ENCODE measurements at places on chromosomes 12 and 14.

- DNase-seq = no peak
Observed at GRCh38 chr14:22226381-22226780, 362.6 kb downstream of the DAD1 start.

DNA sequence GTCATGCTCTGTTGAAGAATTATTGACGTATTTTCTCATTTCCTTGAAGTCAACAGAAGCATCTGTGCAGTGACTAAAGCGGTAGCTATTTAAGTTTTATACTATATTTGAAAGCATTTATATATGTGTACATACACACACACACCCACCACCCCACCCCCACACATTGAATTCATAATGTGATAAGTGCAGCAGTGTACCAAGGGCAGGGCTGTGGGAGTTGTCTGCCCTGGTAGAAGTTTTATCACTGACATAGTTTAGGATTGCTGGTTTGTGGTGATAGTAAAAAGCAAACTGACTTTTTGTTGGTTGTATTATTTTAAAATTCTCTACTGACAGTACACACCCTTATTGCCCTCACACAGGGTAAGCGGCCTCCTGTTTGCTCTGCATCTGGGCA, 39.1 kb downstream of the GAS2L3 start:
- no peak for DNase-seq

GRCh38 chr12:31558521-31558920, 32.4 kb downstream of the DENND5B start:
- no peak for DNase-seq

DNA sequence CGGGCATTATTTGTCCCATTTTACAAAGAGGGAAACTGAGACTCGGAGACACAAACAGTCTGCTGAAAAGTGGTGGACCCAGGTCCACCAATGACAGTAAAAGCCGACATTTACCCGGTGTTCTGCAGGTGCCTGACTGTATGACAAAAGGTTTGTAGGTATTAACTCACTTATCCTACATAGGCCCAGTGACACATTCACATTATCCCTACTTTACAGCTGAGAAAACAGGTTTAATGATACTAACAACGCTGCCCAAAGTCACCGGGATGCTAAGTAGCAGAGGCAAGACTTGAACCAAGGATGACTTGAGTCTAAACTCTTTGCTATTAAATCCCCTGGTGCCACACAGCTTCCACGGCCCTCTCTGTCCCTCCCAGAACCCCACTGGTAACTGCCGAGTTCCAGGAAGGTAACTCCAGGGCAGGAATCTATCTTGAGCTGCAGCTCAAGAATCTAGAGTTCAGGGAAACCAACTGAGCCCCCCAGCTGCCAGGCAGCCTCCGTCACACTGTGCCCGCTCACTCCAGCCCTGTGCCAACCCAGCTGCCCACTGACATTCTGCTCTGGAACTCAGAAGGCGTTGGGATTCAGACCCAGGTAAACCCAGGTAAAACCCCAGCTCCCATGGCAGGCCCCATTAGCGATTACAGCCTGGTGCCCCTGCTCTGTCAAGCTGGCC, 33.7 kb downstream of the SYNE3 start:
- no peak for DNase-seq

DNA sequence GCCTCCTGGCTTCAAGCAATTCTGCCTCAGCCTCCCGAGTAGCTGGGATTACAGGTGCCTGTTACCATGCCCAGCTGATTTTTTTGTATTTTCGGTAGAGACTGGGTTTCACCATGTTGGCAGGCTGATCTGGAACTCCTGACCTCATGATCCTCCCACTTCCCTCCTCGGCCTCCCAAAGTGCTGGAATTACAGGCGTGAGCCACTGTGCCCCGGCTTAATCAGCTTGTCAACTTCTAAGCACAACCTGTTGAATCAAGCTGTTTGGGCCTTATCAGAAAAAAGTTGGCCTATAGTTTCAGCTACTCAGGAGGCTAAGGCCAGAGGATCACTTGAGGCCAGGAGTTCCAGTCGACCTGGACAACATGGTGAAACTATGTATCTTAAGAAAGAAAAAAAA, 7.9 kb downstream of the MARK3 start:
- DNase-seq = no peak

- no peak for DNase-seq
Observed at GRCh38 chr14:74207943-74208342, 31.3 kb upstream of the VSX2 start.

Data from fibroblast of the conjunctiva (primary cell).